ENCODE measurements at places on chromosomes 2 and 18.

DNA sequence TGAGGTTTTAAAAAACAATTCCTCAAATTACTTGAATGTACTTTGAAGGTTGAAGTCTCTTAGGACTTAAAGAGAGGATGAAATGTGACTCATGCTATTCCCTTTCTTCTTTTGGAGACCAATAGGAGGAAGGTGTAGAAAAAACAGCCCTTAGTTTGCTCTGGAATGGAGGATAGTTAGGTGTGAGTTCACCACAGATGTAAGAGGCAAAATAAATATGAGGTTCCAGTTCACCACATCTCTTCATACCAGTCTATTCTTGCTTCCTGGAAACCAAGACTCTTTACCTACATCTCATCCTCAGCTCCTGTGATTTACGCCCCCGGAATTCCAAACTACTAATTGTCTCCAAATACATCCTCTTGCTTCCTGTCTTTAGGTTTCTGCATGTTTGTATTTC is 77.5 kb upstream of the TTC21B start:
- DNase-seq = no peak

DNA sequence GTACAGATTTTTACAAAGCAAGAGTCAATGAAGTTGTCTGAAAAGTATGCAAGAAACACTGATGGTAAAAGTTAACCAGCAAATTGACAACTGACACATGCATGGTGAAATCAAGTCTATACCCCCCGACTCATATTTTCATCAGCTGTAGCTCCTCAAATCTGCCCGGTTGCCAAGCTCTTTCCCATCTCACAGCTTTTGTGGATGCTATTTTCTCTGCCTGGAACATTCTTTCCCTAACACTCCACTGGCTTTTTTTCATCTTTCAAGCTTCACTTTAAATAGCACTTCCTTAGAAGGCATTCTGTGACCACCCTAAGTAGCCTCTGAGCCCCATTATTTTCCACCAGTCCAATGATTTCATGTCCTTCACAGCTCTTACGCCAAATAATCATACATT is 18.1 kb downstream of the NBAS start:
- no peak for DNase-seq

- DNase-seq = no peak
Observed at GRCh38 chr18:12352188-12352587, 24.8 kb downstream of the AFG3L2 start.

DNA sequence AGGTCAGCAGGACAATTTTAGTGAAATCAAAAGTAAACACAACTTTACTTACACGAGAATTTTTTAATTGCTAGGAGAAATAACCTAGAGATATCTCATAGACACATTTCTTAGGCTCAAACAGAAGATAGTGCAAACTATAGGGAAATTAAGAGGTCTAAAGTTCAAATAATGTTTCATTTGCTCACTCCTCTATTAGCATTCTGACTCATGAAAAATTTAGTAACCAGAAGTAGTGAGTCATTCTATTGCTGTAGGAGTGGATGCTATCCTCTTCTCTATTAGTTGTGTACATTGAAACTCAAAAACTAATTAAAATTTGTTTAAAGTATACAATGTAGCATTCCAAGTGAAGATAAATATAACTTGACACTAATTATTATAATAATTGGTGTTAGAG is 908.3 kb upstream of the TMEFF2 start:
- no peak for DNase-seq

DNA sequence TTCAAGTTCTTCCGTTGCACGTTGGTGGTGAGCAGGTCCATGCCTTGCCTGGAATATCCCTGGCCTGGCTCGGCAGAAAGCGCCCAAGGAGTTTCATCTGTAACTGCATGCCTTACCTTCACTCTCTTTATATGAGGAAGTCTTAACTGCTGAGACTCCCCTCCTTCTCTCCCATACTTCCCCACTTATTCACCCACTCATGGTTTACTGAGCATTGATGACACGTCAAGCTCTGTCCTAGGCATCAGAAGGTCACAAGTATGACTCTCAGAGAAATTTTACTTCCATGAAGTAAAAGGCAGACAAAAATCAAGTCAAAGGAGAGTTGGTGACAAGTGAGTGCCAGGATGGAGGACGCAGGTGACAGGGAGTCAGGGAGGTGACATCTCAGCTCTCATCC is 68.2 kb downstream of the TBC1D8 start:
- DNase-seq = no peak

DNA sequence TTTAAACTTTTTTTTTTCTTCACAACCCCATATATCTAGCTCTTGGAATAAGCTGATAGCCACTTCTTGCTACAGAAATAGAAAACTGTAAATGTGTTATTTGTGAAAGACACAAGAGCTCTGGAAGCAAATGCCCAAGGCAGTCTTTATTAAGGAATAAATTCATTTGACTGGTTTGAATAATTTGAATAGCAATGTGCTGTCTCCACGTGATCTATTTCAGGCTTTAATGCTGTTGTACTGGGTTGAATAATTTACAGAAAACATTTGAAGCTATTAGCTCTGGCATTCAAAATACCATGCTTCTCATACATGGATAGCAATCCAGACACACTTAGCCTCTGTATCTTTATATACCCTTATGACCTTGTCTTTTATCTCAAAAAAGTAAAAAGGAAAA is 366.7 kb upstream of the KCNJ3 start:
- DNase-seq = no peak

DNA sequence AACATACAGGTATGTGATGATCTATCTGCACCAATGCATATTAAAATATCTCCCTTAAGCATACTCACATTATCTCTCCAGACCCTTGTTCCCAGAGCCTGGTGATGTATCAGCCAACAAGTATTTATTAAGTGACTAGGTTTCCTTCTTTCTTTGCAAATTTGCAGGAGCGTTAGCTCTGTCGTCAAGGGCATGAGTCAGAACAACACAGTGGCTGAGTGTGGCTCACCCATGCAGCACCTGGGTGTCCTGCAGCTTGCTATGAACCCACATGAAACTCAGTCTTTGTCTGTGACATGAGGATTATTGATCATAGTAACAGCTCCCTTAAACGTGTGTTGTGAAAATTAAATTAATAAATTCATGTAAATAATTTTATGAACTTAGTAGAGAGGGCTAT is 96.6 kb downstream of the PIEZO2 start:
- no peak for DNase-seq

DNA sequence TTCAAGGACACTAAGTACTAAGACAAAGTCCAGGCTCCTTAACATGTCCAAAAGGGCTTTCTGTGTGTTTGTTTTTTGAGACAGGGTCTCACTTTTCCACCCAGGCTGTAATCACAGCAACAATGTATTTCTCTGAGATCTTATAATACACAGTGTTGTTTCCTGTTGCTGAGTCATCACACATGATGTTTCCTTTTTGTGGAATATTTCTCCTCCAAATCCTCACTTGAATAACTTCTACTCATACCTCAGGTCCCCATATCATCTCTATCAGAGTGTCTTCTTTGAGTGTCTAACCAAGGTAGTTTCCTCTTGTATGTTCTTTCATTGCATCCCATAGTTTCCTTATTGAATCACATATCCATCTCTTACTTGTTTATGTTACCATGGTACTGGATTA is 632.0 kb upstream of the PIK3C3 start:
- DNase-seq = no peak
